H4 (cell line): ENCODE measurements at places on chromosomes 16 and 17. TPM values are rescaled to one million over a fixed set of nuclear protein-coding genes. Genes with fewer than 3 reads are reported as not detected.

The ACSM5 gene
- 1.1 TPM in 1 of 2 replicates, not detected in the other for total RNA-seq

The KRT33B gene
- not detected in 2 replicates for total RNA-seq

The PYDC1 gene
- total RNA-seq = not detected in 2 replicates

The FSCN2 gene
- 0.27 TPM in 1 of 2 replicates, not detected in the other for total RNA-seq

GRCh38 chr16:8663192-8664089 lies 11.0 kb upstream of the ABAT start:
- no peak for DNase-seq

DNA sequence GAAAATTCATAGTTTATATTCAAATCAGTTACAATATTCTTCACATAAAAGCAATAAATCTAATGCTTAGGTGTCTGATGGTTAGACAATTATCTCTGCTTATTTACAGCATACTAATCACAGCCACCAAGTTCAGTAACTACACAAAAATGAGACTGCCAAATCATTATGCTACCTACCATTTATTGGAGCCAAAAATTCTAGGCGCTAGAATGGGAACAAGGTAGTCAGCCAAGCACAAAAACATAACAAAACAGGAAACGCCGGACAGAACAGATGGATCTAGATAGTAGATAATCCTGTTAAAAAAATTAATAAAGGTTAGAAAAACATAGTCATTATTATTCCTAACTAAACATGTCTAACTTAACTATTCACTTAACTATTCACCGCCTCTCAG lies 3.6 kb downstream of the ARL6IP1 start:
- no peak for DNase-seq

DNA sequence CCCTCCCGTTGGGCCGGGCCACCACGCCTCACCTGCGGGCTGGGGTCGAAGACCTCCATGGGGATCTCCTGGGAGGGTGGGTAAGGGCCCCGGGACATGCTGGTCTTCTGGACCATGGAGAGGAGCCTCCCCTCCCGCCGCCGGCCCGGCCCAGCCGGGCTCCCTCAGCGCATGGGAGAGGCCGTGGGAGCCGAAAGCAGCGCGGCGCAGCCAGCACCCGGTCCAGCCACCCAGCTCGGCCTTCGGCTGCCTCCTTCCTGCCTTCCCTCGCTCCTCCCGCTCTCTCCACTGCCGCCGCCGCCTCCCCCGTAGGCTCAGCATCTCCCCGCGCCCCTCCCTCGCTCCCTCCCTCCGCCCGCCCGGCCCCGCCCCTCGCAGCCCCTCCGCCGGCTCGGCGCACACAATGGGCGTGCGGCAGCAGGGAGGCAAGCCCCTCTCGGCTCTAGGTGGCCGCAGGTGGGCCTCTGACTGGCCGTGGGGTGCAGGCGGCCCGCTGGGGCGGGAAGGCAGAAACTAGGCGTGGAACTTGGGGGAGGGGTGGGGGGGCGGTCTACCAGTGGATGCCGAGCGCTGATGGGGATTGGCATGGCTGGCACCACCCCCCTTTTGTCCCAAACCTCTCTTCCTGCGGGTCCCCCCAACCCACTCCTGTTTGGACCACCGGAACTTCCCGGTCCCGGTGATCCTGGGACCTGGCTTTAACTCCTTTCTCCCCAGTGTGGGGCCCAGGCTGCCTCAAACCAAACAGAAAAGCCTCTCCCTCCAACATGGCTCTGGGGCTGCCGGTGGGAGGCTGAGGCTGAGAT lies at the start of gene CACNB1:
Gene CACNB1 (minus strand): TSS at position 290 of the 806 bp plus-strand sequence. CDS start 174 bp downstream, at position 116.
- DNase-seq = peak; percentile 68

DNA sequence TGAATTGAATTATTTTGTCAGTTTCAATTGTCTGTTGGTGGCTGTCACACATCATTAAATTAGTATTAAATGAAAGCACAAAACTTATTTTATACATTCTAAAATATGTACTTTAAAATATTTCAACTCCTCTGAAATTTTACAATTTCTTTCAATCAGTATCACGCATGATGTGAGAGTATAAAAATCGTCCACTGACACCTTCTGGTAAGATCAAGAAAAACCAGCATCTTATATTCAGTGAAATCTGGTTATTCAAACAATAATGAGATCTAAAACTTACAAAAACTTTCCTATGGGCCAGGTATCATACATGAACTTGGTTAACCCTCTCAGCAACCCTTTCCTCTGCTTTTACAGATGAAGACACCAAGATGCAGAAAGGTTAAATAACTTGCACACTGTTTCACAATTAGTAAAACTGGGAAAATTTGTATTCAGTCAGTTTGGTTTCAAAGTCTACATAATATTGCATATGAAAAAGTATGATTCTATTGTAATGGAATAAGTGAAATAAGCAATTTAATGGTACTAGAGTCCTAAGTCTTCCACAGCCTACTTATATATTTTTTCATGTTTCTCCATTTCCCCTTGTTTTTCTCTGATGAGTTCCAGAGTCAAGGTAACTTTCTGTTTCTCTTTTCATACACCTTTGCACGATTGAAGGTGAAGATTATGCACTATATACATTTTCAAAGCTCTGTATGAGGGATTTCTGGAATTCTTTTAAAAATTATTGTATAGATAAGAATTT lies 58.7 kb downstream of the EFCAB5 start:
- no peak for DNase-seq

- no peak for DNase-seq
Measured at GRCh38 chr17:75684924-75685323, 17.8 kb downstream of the SAP30BP start.

GRCh38 chr17:27256225-27257030 lies 37.5 kb upstream of the WSB1 start:
- DNase-seq = no peak

GRCh38 chr16:50613281-50613963 lies 65.2 kb downstream of the NKD1 start:
- DNase-seq = no peak
